ENCODE measurements at places on chromosomes 4 and X. TPM values are rescaled to one million over a fixed set of nuclear protein-coding genes. Genes with fewer than 3 reads are reported as not detected.

GRCh38 chr4:120314969-120315368 lies 248.3 kb upstream of the MAD2L1 start:
- no peak for DNase-seq

GRCh38 chr4:57100979-57101651 lies 9.1 kb downstream of the IGFBP7 start:
- no peak for DNase-seq

GRCh38 chrX:7614616-7615015 lies 228.4 kb upstream of the VCX start:
- DNase-seq = no peak

DNA sequence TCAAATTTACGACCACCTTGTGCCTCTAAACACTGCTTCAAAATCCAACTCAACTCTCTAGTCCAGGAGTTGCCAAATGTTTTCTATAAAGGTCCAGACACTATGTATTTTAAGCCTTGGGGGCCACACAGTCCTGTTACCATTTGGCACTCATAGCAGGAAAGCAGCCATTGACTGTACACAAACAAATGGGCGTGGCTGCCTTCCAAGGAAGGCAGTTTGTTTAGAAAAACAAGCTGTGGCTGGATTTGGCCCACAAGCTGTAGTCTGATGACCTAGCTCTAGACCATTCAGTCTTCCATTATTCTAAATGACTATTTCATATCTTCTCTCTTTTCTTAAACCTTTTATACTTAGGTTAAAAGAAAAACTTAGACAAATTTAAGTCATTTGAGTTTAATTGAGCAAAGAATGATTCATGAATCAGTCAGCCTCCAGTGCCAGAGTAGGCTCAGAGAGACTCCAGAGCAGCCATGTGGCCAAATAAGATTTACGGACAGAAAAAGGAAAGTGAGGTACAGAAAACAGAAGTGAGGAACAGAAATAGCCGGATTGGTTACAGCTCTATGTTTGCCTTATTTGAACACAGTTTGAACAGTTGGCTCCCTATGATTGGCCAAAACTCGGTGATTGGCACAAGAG lies 825.8 kb upstream of the LCORL start:
- no peak for DNase-seq

The CYLC1 gene
- total RNA-seq = not detected
